ENCODE measurements at places on chromosomes 1 and 21.

DNA sequence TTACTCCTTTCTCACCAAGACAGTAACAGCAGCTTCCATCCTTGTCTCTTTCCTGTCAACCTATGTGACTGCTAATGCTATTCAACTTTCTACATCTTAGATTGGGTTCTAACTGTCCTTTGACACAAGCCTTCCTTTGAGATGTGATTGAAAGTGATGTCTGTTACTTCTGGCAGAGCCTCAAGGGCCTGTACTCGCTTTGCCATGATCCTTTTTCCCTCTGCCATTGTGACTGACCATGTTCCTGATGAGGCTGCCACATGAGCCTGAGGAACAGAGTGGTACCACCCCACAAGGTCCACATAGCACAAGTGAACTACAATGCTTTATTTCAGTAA lies 138.8 kb upstream of the RAB4A start:
- no peak for DNase-seq

GRCh38 chr1:93708734-93709481 lies 27.3 kb upstream of the BCAR3 start:
- peak; percentile 14 for DNase-seq

DNA sequence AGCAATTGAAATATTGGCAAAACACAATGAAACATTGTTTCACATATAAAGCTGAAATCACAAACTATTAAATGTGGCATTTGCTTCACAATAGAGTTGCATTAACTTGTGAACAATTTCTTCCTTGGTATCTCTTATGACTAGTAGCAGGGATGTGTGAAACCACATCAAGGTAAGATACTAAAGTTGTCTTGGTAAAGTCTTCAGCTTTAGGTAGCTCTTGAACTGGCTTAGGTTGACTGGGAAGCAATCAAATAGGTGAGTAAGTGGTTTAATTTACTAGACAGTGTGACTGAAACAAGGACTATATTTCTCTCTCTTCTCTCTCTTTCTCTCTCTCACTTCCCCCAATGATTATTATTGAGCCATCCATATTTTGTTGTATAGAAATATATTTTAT lies 141.5 kb upstream of the KCNK2 start:
- DNase-seq, result no peak

GRCh38 chr21:26795866-26796329 lies 49.3 kb downstream of the ADAMTS1 start:
- no peak for DNase-seq

GRCh38 chr1:29970747-29971325 lies 734.5 kb downstream of the PTPRU start:
- no peak for DNase-seq

- DNase-seq, result peak; percentile 19
Measured at GRCh38 chr1:211327346-211327921, 801 bp downstream of the TRAF5 start.

DNA sequence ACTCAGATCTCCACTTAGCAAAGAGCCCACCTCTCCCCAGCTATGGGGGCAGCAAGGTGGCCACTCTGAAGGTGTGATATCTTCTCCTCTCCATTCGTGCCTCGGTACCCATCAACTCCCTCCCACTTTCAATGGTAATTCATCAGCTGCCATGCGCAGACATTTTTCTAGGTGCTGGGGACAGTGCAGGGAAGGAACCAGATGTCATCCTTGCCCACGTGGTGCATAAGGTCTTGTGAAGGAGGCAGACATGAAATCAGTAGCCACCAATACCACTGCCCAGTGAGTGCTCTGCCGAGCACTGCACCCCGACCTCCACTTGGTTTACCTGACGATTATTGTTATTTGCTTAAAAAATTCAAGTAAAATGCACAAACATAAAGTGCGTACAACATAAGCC lies 76.3 kb upstream of the CSF3R start:
- DNase-seq, result no peak

DNA sequence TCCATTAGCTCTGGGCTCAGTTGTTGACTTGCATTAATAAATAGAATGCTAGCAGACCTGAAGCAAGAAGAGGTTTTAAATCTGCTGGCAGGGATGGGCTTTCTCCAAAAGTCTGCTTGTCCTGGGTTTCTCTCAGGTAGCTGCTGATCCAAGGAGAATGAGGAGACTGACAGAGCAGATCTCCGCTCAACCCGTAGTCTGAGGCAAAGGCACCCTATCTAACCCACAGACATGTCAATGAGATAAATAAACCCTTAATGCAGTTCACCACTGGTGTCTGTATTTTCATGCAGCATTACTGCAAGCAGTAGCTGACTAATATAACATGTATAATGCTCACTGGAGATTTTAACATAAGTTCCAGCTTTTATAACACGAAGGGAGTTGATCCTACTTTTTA lies 44.1 kb upstream of the RGS21 start:
- no peak for DNase-seq

GRCh38 chr1:6209661-6210580 lies 4.0 kb downstream of the RNF207 start:
- DNase-seq, result no peak

GRCh38 chr1:200988693-200989092 lies 34.8 kb downstream of the KIF21B start:
- DNase-seq, result no peak

- DNase-seq, result no peak
Measured at GRCh38 chr1:163130225-163130856, 61.2 kb downstream of the RGS4 start.

DNA sequence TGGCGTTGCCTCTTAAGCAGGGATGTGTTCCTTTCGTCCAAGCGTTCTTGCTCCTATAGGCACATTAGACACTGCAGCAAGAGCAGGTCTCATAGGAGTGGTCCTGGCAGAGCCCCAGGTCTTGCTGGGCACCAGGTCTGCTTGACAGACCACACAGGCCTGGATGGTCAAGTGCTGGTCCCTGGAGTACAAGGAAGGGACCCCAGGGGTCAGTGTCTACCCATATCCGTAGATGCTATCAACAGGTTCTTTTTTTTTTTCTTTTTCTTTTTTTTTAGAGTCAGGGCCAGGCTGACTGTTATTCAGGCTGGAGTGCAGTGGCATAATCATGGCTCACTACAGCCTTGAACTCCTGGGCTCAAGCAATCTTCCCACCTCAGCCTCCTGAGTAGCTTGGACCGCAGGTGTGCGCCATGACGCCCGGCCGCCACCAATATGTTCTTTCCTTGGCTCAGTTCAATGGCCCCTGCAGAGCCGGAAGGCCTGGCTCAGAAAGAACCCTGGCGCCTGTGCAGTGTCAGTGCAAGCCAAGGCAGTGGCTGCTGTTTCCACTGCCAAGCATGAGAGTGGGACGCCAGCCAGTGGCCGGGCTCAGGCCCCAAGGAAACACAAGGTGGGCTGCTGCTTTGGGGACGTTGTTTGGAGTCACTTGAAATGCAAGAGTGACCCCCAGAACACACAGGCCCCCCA lies 10.0 kb upstream of the TNFRSF8 start:
- no peak for DNase-seq

DNA sequence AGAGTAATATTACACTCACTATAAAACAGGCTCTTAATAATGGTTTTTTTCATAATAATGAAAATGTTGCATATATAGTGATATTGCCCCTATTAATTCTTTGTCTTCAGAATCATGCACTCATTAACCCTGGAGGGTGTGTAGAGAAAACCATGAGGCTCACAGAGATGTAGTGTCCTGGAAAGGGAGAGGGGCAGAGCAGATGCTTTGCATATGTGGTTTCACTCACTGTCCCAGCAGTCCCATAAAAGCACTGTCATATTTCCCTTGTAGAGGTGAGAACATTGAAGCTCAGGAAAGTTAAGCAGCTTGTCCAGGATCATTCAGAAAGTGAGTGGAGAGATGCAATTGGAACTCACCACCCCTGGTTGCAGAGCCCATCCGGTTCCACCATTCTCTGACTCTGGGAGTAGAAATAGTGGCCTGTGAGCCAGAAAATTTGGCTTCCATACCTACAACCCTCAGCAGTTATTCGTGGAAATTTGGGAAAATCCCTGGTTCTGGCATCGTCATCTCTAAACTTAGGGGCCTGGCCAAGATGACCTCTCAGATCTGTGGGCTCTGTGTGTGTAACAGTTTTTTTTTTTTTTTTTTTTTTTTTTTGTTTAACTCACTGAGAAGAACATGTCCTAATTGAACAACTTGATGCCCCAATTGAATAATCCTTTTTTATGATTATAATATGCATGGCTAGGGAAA lies 86.4 kb downstream of the RGL1 start:
- no peak for DNase-seq

DNA sequence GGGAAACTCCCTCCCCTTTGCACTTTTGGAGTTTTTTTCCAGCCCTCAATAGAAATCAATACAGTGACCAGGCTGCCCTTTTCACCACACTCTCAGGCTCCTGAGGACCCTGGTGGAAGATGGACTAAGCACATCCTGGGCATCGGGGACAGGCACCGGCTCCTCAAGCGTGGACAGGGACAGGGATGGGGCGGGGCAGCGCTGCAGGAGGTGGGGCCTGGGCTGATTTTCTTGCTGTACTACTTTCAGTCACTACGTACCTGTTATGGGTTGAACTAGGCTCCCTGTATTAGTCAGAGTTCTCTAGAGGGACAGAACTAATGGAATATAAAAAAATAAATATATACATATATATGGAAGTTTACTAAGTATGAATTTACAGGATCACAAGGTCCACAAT lies 2.5 kb downstream of the MX2 start:
- no peak for DNase-seq

- DNase-seq, result no peak
Measured at GRCh38 chr21:33543505-33544129, 779 bp downstream of the SON start.

DNA sequence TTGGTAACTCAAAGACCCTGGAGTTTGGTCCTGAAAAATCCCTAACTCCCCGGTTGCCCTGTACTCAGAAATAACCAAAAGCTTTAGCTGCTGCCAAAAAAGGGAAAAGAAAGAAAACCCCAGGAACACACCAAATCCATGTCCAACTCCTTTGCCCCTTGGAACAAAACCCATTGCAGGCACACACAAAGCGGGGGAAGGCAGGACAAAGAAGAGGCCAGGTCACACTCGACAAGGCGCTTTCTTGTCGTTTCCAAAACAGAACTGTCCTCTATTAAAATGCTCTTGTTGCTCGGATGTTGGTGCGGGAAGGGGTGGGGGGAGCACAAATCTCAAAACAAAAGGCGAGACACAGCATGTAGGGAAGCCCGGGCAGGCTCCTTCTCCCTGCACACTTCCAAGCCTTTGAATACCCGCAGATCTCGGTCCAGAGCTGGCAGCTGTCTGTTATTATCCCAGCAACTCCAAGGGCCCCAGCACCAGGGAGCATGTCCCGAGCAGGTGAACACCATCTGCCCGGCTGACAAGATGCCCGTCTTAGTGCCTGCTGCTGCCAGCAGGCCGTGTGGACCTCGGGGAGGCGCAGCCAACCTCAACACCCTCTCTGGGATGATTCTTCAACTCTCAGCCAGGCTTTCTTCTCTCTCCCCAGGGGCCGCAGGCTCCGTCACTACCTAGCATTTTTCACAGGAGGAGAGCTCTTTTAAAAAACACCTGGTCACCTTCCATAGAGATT lies 96.4 kb downstream of the SSBP3 start:
- no peak for DNase-seq

DNA sequence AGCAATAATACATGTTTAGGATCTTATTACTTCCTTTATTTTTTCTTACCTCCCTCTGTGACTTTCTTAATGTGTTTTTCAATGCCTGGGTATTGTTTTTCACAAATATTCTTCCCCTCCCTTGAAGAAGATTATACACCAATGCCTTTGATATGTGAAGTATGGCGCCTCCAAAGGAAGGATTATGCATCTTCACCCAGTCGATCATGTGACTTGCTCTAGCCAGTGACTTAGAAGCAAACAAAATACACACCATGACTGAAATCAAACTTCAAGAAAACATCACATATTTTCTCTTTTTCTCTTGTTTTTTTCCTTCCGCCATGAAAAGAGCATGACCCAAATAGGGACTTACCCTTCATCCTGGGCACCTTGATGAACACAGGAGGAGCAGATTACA lies 297.1 kb downstream of the NCAM2 start:
- DNase-seq, result no peak

- no peak for DNase-seq
Measured at GRCh38 chr1:156233426-156234127, 8.4 kb upstream of the BGLAP start.

DNA sequence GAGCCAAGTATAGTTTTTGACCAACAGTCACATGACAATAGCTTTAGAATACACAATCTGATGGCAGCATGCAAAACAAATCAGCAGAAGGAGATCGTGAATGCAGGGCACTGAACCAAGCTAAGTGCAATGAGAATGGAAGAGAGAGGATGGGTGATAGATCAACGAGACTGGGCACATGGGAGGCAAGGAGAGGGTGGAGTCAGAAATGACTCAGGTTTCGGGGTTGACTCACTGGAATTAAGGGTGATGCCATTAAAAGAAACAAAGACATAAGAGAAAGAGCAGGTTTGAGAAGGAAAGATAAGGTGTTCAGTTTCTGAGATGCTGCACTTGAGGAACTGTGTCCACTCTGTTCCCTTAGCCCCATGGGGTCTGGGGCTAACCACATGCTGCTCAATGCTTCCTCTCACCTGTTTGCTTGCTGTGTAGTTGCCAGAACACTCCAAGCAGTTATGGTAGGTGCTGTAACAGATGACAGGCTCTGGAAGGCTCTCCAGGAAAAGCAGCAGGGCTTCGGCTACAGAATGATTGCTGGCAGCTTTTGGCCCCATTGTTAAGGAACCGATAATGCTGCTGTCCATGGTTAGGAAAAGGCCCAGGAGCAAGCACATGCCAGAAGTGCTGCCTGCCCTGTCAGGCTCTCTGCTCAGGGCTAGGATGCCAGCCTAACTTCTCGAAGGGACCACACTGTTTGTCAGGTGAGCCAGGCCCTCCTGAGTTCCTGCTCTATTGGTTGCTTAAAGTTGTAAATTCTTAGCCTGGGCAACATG lies 6.1 kb upstream of the MTF1 start:
- no peak for DNase-seq

DNA sequence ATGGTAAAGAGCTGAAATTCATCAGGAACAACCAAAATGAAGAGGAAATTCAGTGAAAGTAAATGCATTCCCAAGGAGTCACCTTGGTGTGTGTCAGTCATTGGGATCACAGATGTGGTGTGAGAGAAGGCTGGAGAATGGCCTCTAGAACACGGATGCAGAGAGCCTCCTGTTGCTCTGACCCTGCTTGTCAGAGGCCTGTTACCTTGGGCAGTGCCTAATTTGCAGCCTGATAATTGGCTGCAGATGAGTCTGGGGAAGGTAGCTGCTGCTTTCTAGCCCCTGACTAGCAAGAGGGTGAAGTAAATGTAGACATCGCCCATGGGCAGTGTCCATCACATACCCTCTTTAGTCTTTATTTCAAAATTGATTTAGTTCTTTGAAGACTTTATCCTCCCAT lies 3.3 kb downstream of the GCSAML start:
- no peak for DNase-seq

Measured in GDM1 (cell line).